ENCODE measurements at places on chromosomes 1 and 21. TPM values are rescaled to one million over a fixed set of nuclear protein-coding genes. Genes with fewer than 3 reads are reported as not detected.

The CENPF gene
- polyA plus RNA-seq, result 301 TPM

The FAM72C gene
- polyA plus RNA-seq, result 10.2 TPM

The FCMR gene
- 0.43 TPM for polyA plus RNA-seq

The RAP1GAP gene
- polyA plus RNA-seq, result 5.0 TPM

The PRAMEF8 gene
- not detected for polyA plus RNA-seq

The SLAMF8 gene
- polyA plus RNA-seq, result not detected

The KCNC4 gene
- 3.5 TPM for polyA plus RNA-seq

The UTP25 gene
- 3.6 TPM for polyA plus RNA-seq

The FCRLB gene
- 0.47 TPM for polyA plus RNA-seq

The FYB2 gene
- not detected for polyA plus RNA-seq

The PLA2G4A gene
- polyA plus RNA-seq, result 1.1 TPM

The BRINP2 gene
- polyA plus RNA-seq, result 0.30 TPM

The RORC gene
- polyA plus RNA-seq, result 0.26 TPM

The CELA2A gene
- not detected for polyA plus RNA-seq

The INSRR gene
- polyA plus RNA-seq, result not detected

The DYNLT4 gene
- polyA plus RNA-seq, result not detected

Measured in GM23338 (cell line).